ENCODE measurements at places on chromosomes 12 and 14.

DNA sequence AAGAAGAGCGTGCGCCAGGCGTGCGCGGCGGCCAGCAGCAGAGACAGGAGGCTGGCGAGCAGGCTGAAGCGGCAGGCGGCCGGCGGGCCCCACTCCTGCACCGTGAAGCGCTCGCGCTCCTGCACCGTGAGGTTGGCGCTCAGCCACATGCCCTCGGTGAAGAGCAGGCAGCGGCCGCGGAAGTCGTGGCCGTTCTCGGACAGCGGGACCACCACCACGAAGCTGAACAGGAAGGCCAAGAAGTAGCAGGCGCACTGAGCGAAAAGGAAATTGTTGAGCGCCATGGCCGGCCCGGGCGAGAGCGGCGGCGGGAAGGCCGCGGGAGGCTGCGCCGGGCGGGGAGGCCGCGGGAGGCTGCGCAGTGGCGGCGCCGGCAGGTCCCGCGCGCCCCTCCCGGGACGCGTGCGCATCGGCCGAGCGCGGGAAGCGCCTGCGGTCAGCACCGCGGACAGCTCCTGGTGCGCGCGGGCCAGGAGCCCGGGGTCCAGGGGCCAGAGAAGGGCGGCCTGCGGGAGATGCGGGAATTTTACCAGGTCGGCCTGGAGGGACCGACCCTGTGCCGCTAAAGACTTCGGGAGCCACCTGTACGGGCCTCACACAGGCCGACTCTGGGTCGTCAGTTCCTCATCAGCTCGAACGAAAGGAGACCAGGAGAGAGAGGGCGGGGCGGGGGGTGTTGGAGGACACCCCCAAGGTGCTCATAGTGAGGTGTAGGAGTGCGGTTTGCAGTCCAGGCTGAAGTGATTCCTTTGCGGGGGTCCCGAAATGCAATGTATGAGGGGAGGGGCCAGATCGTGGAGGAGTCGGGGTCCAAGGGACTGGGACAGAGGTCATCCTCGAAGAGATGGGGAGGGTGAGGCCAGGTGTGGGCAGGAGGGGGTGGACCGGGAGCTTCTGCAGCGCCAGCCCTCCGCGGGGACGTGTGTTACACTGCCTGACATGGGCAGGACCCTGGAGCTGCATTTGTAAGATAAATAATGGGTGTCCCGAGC is at the start of gene TMEM179:
Gene TMEM179, minus strand, starts transcription at position 315 of the 992 bp plus-strand sequence. Its CDS starts 31 bp downstream, at position 284.
- DNase-seq = no peak

DNA sequence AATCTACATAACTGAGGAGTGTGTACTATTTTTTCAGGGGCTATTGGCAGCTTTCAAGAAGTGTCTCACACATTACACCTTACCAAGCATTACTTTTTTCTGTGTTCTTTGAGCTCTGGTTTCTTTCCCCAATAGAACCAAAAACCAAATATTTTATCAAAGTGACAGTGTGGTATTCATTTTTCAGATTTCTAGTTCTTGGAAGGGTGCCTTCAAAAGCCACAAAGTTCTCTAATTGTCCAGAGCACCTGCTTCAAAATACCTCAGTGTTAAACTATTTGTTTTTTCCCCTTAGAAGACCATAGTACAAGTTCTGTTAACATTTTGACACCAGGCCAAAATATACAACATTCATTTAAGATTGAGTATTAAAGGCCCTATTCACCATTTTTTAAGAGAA is 515.7 kb downstream of the ETNK1 start:
- DNase-seq = no peak

GRCh38 chr14:93072659-93073357 is 42.9 kb downstream of the ITPK1 start:
- DNase-seq = no peak

GRCh38 chr12:108090932-108091678 is 38.0 kb upstream of the WSCD2 start:
- no peak for DNase-seq

- no peak for DNase-seq
Observed at GRCh38 chr12:114762490-114763110, 78.6 kb upstream of the TBX3 start.
